T1000 (cell line): ENCODE measurements at places on chromosomes 5 and 9.

GRCh38 chr9:1875921-1876448, 139.2 kb upstream of the SMARCA2 start:
- DNase-seq, result no peak

DNA sequence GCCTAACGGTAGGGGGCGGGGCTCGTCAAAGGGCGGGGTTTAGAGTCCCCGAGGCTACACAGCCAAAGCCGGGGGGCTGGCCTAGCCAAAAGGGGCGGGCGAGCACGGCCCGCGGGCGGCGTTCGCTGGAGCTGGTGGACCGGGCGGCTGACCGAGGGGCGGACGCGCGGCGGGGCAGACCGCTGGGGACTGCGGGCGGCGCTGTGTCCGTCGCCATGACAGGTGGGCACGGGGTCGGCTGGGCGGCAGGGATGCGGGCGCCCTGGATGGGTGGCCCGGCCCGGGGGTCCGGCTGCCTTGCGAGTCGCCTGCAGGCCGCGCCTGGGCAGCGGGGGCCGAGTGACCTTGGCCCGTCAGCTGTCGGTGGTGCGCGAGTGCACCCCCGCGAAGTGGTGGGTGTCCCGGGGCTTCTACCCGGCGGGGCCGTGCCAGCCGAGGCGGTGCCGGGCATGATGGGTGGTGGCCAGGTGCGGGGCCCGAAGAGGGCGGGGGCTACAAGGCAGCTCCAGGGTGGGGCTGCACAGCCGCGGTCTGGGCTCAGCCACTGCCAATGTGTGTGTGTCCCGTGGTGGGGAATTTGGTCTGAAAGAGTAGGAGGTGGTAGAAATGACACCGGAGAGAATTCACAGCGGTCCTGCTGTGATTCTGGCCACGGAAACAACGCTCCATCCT, at the start of gene CARD19:
Gene CARD19 (plus strand): TSS at position 87 of the 672 bp plus-strand sequence. CDS start 129 bp downstream, at position 216.
- DNase-seq, result no peak

DNA sequence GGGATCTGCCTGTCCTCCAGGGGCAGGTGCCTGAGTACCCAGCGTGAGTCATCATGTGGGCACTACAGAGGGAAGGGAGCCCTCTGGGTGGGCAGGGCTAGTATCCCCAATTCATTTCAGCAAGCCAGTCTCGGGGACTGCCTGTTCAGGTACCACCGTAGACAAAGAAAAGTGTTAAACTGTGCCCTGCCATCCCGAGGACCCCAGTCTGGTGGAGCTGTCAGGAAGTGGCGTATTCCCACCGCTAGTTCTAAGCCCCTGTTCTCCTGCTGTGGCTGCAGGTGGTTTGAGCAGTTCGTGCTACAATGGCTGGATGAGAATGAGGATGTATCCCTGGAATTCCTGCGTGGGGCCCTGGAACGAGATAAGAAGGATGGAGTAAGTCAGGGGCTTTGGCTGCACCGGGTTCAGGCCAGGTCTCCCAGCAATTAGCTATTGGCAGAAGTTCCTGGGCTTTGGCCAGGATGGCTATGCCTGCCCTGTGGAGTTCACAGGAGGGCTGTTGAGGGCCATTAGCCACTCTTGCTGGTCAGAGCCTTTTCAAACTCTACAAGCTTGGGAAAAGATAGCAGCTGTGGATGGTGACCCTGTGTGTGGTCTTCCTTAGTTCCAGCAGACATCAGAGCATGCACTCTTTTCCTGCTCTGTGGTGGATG, 93.2 kb upstream of the RUSC2 start:
- no peak for DNase-seq

DNA sequence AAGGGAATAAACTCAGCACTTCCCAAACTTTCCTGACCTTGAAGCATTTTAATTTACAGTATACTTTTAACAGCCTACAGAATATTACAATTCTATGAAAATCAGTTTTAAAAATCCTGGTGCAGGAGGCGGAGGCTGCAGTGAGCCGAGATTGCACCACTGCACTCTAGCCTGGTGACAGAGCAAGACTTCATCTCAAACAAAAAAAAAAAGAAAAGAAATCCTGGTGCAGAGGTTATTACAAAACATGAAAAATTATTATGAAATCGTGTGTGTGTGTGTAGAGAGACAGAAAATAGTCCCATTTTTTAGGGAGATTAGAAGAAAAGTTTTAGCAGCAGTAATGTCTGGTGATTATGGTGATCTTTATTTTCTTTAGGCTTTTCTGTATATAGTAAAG, 26.9 kb downstream of the GOLPH3 start:
- DNase-seq, result no peak

DNA sequence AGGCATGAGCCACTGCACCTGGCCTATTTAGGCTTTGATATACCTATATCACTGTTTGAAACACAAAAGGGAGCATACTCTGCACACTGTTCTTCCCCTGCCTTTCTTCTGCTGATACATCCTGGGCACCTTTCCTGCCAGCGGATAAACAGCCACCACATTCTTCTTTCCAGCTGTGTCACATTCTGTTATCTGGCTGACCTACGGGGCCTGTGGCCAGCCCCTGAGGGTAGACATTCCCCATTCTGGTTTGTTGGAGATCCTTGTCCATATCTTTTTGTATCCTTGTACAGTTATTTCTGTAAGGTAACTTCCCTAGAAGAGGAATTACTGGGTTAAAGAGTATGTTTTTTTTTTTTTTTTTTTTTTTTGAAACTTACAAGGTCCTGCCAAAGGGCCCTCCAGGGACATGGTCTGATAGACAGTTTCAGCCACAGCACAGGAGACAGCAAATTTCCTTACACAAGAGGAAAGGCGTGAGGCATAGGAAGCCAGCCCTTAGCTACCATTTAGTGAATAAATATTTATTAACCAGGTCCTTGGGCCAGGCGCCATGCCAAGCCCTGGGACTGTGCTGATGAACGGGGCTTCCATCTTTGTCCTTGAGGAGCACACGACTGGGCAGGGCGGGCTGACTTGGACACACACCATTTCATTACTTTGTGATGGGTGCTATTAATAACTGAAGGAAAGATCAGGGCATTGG, 57.8 kb downstream of the ERGIC1 start:
- no peak for DNase-seq

- DNase-seq, result no peak
These were observed 12.5 kb upstream of the LHX2 start for GRCh38 chr9:123998970-123999621.

GRCh38 chr5:132510076-132510475, 19.5 kb upstream of the IRF1 start:
- DNase-seq, result no peak

GRCh38 chr5:5046680-5047502, 93.2 kb upstream of the ADAMTS16 start:
- DNase-seq, result no peak

DNA sequence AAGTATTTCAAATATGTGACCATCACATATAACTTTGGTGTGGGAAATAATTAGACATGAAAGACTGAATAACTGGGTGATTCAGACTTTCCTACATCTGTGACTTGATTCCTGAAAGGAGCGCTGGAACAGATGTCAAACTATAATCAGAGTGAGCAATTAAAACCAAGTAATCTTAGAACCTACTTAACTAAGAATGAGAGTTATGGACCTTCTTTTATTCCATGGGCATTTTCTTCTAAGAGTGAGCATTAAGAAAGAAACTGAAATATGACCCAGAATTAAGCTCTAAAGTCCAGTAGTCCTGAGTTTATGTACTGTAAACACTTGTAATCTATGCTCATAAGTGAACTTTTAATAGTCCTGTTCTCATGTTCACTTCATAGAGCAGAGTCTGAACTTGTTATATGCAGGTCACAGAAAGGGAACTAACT, 68.4 kb downstream of the PAM start:
- DNase-seq, result no peak

DNA sequence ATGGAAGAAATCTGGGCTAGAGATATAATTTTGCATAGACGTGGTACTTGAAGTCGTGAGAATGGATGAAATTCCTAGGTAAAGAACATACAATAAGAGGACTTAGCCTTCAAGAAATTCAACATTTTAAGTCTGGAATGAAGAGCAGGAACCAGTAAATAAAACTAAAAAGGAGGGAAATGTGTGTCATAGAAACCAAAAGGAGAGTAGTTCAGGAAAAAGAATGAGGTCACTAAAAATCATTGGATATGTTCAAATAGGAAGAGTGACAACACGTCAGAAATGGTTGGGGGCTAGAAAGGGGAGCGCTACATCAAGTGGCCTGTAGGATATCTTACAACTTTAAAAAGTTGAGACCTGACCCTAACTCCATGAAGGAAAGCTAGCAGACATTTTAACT, 44.0 kb downstream of the PFDN1 start:
- no peak for DNase-seq

GRCh38 chr5:123992641-123993040, 480.7 kb downstream of the CSNK1G3 start:
- DNase-seq, result no peak
